ENCODE measurements at places on chromosomes 12 and 14.
A peak's percentile ranks its signal among the peaks of the same experiment; 100 is the strongest.

DNA sequence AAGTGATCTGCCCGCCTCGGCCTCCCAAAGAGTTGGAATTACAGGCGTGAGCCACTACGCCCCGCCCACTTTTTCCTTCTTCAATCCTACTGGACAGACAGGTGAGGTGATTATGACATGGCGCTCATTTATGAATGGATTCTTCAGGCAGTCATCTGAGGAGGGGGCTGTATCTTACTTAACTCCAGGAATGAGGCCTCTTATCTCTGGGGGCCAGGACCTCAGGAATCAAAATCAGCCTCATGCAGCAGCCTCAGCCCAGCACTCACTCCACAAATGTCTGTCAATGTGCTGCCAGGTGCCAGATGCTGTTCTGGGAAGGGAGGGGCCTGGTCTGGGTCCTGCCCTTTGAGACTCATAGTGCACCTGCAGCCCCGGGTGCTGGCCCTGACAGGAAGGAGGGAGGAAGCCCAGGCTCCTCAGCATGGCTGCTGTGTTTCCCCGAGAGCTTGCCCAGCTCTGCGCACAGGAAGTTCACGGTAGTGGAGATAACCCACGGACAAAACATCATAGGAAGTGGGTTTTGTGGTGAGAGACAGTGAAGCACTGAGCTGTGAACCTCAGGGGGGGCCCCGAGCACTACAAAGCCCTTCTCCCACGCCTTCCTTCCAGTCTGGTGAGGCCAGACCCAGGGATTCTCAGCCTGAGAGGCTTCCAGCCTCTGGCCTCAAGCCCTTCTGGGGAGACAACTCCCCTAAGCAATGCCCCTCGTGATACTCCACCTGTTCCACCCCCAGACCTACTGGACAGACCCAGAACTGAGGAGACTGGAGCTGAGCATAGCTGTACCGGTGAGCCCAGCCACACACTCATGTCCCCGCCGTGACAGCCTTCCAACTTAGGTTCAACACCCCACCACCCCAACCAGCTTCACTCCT, 22.3 kb downstream of the GALNT6 start:
- DNase-seq, result peak; percentile 93

GRCh38 chr12:64522316-64522715, 70.4 kb downstream of the TBK1 start:
- no peak for DNase-seq

DNA sequence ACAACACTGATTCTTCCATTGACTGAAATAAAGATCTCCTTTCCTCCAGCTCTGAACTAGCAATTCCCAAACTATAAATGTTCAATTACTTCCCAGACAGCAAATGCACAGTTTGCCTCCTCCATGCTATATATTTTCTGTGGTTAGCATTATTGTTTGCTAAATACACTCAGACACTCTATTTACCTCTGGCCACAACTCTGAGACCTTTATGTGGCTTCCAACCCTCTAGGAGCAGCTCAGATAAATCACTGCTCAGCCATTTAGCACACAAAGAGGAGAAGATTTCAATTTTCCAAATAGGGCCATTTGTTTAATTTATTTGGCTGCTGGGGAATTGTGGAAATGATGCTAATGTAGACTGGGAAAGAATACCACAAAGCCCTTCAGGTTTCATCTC, 202.0 kb downstream of the SPTSSA start:
- no peak for DNase-seq

DNA sequence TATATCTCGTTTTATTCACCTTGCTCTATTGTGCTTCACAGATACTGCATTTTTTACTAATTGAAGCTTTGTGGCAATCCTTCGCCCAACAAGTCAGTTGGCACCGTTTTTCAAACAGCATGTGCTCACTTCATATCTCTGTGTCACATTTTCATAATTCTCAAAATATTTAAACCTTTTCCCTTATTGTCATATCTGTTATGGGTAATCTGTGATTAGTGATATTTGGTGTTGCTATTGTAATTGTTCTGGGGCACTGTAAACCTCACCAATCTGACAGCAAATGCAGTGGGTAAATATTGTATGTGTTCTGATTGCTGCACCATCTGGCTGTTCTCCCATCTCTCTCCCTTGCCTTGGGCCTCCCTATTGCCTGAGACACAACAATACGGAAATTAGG, 191.3 kb downstream of the BTG1 start:
- no peak for DNase-seq

DNA sequence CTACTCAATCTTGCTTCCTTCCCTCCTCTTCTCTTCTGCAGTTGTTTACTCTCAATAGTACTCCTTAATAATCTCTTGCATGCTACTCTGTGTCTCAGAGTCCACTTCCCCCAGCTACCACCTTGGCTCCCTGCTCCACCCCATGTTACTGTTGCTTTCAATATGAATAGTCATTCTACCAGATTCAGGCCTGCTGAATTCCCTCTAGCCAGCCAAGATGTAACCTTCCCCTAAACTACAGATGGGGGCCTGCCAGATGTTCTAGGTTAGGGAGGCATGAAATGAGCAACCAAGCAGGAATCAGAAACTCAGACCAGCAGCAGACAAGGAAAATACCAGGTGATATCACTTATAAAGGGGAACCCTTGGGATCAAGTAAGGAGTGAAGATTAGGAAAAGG, 392.1 kb upstream of the DDHD1 start:
- DNase-seq, result no peak

DNA sequence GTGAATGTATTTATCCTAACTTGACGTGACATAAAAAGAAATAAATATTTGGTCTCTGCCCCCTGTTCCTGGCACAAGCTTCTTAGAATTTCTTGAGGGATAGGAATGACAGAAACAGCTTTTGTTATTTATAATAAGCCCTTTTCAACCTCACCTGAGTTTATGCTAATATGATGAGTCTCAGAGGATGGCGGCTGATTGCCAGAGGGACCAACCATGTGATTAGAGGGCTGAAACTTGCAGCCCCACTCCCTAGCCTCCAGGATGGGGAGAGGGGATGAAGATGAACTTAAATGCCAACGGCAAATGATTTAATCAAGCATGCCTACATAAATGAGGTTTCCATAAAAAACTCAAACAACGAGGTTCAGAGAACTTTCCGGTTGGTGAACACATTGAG, 42.9 kb downstream of the DNAI7 start:
- DNase-seq, result no peak

DNA sequence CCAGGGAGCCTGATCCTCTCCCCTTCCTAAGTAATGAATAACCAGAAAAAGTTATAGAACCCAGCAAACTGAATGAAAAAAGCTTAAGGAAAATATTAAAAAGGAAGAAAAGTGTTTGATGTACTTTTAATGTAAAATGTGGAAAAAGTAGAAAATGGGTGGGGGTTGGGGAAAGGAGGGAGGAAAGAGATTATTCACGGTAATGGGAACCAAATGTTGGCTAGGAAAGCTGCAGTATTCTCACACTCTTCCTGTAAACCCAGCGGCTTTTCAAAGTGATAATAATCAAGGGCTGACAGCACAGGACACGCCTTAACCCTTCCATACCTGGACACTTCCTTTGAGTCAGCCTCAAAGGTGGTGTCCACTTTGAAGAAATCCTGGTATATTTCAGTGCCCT, 139.2 kb downstream of the TGFB3 start:
- DNase-seq, result no peak

- DNase-seq, result no peak
Observed at GRCh38 chr14:70814466-70814865, 5.2 kb upstream of the MAP3K9 start.

DNA sequence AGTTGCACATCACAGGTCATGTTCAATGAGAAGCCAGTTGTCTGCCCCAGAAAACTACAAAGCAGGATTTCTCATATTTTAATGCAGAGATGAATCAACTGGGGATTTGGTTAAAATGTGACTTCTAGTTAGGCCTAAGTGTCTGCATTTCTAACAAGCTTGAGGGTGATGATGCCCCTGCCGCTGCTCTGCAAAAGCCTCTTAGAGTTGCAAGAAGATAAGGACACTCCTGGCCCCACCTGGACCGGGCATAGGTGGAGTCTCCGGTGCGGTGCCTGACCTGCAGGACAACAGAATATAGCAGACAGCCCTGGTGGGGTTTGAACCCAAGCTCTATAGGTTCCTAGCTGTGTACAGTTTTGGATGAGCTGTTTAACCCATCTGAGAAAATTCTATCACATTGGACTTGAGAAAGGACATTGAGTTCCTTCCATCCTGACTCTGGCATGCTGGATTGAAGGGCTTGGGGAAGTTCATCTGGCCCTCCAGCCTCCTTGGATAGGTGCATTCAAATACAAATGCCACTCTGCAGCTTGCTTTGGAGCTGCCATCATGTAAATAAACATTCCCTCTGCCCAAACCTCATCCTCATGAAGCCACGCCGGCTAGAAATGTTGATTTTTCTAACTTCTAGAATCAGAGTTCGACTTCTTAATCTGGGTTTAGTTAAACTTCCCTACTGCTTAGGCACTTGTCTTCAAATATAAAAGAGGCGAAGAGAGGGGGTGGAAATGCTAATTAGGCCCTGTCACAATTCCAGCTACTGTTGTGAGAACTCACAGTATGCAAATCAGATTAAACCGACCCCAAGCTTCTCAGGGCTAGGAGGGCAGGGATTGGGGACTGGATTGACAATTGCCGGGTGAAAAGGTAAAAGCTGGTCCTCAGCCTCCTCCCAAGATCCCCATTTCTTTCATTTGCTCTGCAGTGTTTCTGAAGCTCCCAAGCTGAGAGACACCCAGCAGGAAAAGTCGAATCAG, 1225.6 kb downstream of the VRK1 start:
- DNase-seq, result no peak

- no peak for DNase-seq
Observed at GRCh38 chr14:102630405-102630804, 38.0 kb downstream of the RCOR1 start.

GRCh38 chr12:91059211-91059610, 1.4 kb upstream of the KERA start:
- DNase-seq, result no peak

DNA sequence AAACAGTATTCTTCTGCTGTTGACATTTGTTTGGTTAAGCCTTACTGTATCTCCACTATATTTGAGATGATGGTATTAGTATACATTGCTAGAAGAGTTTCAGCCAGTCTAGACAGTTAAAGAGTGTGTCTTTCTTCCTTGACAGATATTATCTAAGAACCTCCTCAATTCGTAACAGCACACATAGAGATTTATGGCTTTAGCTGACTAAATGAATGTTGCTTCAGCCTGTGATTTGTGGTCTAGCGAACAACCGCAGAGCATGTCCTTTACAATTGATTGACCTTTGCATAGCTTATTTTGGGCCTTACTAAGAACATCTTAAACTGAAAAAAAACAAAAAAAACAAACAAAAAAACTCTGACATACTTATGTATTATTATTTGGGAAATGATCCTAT, 122.2 kb downstream of the DAAM1 start:
- DNase-seq, result no peak

DNA sequence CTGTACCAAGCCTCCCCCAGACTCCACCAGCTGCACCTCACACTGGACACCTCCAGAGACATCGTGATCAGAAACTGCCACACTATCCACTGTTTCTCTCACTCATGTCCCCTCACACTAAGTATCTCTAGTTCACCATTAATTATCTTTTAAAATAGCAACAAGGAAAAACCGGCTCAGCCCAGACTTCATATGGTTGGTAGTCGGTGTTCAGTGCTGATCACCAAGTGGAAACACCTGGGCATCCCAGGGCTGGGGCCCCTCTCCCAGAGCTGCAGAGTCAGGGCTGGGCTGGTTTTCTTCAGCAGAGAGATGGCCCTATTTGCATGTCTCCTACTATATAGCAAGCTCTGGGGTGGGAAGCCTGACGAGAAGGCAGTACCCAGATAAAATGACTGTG, 1140.0 kb downstream of the TMEM121 start:
- no peak for DNase-seq

- DNase-seq, result no peak
Observed at GRCh38 chr14:71675126-71675899, 256.9 kb upstream of the RGS6 start.

- DNase-seq, result no peak
Observed at GRCh38 chr14:100332797-100333196, 9.7 kb downstream of the SLC25A47 start.

GRCh38 chr12:20055856-20056255, 312.5 kb upstream of the PDE3A start:
- no peak for DNase-seq

DNA sequence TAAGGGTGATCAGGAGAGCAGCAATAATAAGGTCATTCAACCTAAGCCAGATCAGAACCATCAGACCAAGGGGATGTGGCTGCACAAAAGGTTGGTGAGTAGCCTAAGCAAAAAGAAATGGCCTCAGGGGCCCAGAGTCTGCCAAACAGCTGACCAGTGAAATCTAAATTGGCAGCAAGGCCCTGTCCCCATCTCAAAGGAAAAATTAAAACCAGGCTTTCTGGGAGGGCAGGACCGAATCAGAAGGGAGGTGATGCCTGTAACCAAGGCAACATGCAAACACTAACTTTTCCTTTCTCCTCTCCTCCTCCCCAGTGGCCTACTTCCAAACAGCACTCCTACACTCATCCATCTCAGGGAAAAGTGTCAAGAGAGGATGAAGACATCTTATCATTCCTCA, 256.4 kb downstream of the NUAK1 start:
- DNase-seq, result no peak

DNA sequence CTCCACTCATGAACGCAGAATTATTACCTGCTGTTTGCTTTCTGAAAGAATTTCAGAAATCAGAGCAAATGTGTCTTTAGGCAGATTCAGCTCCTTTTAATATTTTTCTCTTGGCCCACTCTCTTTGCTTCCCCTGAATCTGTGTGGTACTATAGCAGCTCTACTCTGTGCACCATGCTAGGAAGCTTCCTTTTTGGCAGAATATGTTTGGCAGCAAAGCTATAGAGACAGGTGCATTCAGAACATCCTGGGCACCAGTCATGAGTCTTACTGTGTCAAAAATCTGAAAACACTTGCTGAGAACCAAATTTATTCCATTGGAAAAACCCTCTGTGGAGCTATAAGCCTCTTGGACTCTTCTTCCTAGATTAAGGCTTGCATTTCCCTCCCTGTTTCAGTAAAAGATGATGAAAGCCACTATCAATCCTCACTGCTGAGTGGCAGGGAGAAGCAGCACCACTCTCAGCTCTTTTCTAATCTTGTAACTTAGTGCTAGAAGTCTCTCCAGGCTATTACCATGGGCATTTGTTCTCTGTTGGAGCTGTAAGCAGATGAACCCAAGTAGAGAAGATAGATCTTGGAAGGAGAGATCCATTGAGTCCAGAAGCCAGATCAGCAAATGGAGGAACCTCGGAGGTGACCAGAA, 18.2 kb downstream of the CIPC start:
- DNase-seq, result no peak

DNA sequence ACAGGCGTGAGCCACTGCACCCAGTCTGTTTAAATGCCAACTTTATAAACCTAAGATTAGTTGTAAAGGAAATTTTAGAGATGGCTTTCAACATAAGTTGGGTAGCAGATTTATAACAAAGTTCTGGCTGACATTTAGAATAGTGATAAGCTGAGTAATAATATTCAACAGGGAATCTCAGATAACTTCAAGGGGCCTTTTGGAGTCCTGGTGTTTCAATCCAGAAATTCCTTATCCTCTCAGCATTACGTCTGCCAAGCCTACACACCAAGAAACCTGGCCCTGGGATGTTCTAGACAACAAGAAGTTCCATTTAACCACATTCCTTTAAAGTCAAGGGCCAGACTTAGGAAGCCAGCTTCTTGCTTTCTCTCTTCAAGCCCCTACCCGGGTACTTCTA, 59.5 kb upstream of the DYRK2 start:
- DNase-seq, result no peak

DNA sequence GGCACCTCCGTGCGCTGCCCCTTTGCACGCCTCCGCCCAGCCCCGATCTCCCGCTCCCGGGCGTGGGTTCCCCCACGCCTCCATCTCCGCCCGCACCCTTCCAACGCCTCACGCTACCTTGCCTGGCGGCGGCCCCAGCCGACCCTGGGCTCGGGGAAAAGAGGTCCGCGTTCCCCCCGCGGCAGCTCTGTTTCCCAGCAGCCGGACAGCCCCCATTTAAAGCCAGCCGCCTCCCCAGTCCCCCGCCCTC, at the start of gene PRIMA1:
TSS of gene PRIMA1 (minus strand) at position 193 of the 250 bp plus-strand sequence. CDS start 767 bp downstream, outside the sequence.
- DNase-seq, result no peak

All from CD4-positive, alpha-beta T cell treated with Interleukin-21 for 1 hour (primary cell).